ENCODE measurements at places on chromosomes 2 and 18.

- H3K36me3 ChIP-seq: peaks cover 13% of the 10 kb centered on the region
- H3K27ac ChIP-seq: peak overlapping the region; percentile 20
- peak; percentile 38 for DNase-seq
- H3K4me1 ChIP-seq: peaks cover 46% of the 10 kb centered on the region
- H3K27me3 ChIP-seq: no peaks in the 10 kb centered on the region
Observed at GRCh38 chr18:48780201-48780912, 170.4 kb downstream of the SMAD7 start.

DNA sequence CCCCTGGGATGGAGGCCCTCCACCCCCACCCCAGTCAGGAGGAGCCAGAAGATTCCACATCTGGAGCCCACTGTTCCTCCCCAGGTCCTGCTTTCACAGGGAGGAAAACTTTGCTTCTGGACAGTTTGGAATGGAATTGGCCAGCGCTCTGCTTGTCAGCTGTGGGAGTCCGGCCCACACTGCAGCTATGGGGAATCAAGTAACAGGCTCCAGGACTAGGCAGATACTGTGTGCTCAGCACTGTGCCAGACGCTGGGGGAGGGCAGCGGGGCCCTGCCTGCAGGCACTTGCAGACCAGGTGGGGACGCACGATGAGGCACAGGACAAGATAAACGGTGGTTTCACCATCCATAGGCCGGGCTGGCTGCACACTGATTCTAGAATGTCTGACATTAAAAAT, 114.0 kb downstream of the STPG4 start:
- H3K27me3 ChIP-seq: no peaks in the 10 kb centered on the region
- no peak overlapping the region for H3K4me3 ChIP-seq
- H3K27ac ChIP-seq: peak overlapping the region; percentile 81
- peaks cover 39% of the 10 kb centered on the region for H3K4me1 ChIP-seq
- H3K36me3 ChIP-seq: peaks cover 12% of the 10 kb centered on the region

DNA sequence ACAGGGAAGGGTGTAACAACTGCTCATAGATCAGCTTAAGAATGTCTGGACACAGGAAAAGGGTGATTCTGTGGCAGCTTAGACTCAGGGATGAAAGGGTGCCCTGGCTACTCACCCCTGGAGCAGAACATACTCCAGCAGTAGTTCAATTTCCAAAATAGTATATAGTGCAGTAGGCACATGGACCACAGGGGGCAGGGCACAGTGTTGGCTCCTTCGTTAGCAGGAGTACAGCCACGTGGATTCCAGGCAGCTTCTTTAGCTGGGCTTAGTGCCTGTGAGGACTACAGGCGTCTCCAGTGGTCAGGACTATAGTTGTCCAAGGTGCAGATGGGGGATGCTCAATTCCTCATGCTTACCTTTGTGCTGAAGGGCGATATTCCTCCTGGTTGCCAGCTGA, 277.5 kb upstream of the DDX18 start:
- no peak overlapping the region for H3K4me3 ChIP-seq
- H3K36me3 ChIP-seq: no peaks in the 10 kb centered on the region
- H3K27ac ChIP-seq: no peak overlapping the region
- no peaks in the 10 kb centered on the region for H3K4me1 ChIP-seq
- DNase-seq: no peak

- no peaks in the 10 kb centered on the region for H3K36me3 ChIP-seq
- H3K4me1 ChIP-seq: peaks cover 4% of the 10 kb centered on the region
- no peak overlapping the region for H3K27ac ChIP-seq
- peak; percentile 60 for DNase-seq
- no peak overlapping the region for H3K4me3 ChIP-seq
- no peaks in the 10 kb centered on the region for H3K27me3 ChIP-seq
Observed at GRCh38 chr2:70946832-70947442, 11.2 kb downstream of the ATP6V1B1 start.

GRCh38 chr2:5203134-5203755, 488.9 kb upstream of the SOX11 start:
- H3K27me3 ChIP-seq: no peaks in the 10 kb centered on the region
- H3K27ac ChIP-seq: no peak overlapping the region
- H3K4me1 ChIP-seq: no peaks in the 10 kb centered on the region

GRCh38 chr2:127118467-127118866, 11.5 kb upstream of the BIN1 start:
- no peak overlapping the region for H3K27ac ChIP-seq
- peaks cover 13% of the 10 kb centered on the region for H3K27me3 ChIP-seq
- no peak overlapping the region for H3K4me3 ChIP-seq
- H3K4me1 ChIP-seq: no peaks in the 10 kb centered on the region
- no peak for DNase-seq
- H3K36me3 ChIP-seq: no peaks in the 10 kb centered on the region
